SJSA1 (cell line): ENCODE measurements at places on chromosomes 12 and 14.

- no peak for DNase-seq
Observed at GRCh38 chr12:112252184-112252583, 126.8 kb downstream of the TRAFD1 start.

GRCh38 chr12:10559244-10559643, 53.6 kb downstream of the EIF2S3B start:
- DNase-seq, result no peak

GRCh38 chr12:132323171-132324010, 6.0 kb downstream of the GALNT9 start:
- no peak for DNase-seq

DNA sequence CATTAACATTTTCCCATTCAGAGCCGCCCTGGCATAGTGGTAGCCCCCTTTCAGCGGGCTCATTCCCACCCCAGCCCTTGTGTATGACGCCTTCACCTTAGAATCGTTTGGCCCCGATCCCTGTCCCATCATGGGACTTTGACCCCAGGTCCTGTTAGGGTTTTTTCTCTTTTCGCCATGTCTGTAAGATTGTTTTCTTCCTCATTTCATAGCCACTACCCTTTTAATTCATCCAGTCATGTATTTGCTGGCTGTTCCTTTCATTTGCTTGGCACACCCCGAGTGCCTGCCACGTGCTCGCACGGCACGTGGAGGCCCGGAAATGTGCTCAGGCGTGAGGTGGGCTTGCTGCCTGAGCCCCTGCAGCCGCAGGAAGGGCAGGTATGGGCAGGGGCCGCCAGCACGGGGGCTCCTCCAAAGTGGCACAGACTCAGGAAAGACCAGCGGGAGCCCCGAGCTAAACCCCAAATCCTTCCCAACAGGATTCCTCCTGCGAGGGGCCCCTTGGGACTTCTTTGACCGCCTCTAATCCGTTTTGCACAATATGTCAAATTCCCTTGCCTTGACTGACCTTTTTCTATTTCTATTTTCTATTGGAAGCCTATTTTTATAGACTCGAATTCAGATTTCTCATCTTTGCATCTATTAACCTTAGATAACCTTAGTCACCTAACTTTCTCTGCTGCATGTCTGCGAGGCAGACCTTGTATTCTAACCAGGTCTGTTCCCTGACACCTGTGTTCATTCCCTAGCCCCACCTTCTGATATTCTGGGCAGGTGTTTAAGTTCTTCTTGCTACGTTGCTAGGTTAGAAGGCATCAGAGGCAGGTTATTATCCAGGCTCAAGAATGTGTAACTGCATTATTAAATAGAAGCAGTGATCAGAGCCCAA, 114.8 kb downstream of the EML1 start:
- no peak for DNase-seq

GRCh38 chr14:88005050-88005481, at the start of gene GPR65:
GPR65 (plus strand) TSS chr14:88005135; CDS start chr14:88010848, 5,713 bp downstream.
- DNase-seq, result no peak

DNA sequence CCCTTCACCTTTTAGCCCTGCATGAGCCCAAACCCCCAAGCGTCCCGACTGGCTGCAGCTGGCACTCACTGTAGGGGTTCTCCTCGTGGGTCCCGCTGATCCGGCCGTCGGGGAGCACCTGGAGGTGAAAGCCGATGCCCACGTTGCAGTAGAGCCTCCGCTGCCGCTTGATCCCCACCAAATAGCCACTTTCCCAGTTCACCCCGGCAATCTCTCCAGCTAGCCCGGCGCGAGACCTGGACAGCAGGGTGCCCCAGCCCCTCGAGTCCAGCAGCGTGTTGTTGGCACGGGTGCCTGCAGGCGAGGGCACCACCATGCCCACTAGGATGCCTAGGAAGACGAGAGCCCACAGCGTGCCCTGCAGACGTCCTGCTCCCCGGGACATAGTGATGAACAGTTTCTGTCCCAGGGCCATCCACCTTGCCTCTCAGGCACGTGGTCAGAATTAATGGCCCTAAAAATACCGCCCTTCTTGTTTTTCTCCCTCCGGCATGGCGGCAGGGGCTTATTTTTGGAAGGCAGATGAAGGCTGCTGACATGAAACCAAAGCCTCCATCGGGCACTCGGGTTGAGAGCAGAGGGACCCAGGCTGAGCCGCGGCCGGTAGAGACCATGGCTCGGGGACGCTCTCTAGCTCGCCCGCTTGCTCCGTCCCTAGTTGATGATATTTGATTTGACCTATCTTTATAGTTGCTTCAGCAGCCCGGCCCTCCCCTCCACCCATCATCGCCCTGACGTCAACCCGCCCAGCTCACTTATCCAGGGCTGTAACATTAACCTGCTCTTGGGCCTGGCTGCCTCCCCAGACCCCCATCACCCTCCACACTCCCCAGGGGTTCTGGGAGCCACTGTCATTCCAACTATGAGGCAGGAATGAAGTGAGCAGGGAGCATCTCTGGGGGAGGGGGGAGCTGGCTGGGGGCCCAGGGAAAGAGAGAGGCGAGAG, at the start of gene FGF6:
FGF6 (minus strand) TSS at position 660 of the 946 bp plus-strand sequence; CDS start at position 415, 245 bp downstream.
- no peak for DNase-seq

GRCh38 chr12:66258011-66258410, 44.3 kb upstream of the HELB start:
- no peak for DNase-seq

DNA sequence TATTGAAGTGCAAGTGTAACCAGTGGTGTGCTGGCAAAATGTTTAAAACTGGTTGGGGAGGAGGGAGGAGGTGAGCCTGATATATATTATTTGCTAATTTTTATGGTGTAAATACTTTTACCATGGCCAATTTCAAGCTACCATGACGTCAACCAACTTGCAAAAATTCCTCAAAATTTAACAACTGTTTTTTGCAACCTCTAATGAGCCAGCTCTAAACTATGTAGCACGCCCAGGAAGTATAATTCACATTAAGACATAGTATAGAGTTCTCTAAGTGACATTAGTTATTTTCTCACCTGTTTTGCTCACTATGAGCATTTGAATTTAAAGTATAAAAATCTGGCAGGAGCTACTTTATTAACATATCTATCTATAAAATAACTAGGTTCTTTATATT, 41.4 kb downstream of the ATL1 start:
- DNase-seq, result no peak

- DNase-seq, result no peak
Observed at GRCh38 chr12:70648831-70649230, 11.6 kb upstream of the PTPRB start.

DNA sequence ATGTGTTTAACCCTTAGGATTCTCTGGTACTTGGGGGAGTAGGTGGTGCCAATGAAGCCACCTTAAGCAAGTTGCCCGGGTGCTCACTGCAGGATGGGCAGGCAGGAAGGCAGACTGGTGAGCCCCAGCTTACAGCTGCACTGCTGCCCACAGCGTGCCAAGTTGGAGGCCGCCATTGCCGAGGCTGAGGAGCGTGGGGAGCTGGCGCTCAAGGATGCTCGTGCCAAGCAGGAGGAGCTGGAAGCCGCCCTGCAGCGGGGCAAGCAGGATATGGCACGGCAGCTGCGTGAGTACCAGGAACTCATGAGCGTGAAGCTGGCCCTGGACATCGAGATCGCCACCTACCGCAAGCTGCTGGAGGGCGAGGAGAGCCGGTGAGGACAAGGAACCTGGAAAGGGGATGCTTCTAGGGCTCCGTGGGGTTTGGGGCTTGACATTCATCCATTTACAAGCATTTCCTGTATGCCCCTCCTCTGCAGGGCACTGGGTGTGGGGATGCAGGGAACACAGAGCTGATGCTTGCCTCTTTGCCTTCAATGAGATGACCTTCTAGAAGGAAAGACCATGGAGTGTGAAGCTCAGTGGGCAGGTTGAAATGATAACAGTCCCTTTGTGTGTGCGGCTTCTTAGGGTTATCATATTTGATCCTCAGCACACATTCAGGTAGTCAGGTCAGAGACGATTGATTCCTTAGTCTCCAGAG, 12.4 kb downstream of the KRT7 start:
- DNase-seq, result no peak

- no peak for DNase-seq
Observed at GRCh38 chr12:80565271-80565670, 121.2 kb downstream of the PTPRQ start.

- no peak for DNase-seq
Observed at GRCh38 chr12:121034616-121035305, 4.3 kb downstream of the OASL start.

DNA sequence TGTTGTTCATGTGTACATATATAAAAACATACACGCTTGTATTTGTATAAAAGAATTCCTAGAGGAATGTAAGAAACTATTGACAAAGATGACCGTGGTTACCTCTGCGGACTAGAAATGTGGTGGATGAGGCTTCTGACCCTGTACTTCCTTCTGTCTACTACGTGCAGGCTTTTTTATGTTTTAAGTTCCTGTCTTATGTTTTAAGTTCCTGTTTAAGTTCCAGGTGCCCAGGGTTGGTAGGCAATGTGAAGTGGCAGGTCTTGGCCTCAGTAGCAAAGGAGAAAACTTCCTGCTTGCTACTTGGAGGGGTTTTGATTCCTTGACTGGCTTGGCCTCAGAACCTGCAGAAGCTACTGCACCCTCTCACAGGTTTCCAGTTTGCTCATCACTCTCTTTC, 11.6 kb downstream of the POMT2 start:
- DNase-seq, result no peak
